SK-N-SH (cell line): ENCODE measurements at places on chromosomes 1 and 21. TPM values are rescaled to one million over a fixed set of nuclear protein-coding genes. Genes with fewer than 3 reads are reported as not detected.

DNA sequence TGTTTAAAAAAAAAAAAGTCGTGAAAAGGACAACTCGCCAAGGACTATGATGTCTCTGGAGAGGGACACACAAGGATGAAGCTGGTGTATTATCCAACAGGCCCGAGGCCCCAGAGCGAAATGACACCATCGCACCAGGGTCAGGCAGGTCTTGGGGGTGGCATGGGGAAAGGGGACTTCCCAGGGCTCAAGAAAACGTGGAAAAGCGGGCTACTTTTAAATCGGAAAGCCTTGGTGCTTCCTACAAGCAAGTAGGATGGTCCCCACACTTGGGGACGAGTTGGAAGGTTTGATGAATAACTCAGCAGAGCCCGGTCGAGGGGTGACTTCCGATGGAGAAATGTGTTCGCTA lies 505 bp upstream of the GNPAT start:
- no peak for DNase-seq

DNA sequence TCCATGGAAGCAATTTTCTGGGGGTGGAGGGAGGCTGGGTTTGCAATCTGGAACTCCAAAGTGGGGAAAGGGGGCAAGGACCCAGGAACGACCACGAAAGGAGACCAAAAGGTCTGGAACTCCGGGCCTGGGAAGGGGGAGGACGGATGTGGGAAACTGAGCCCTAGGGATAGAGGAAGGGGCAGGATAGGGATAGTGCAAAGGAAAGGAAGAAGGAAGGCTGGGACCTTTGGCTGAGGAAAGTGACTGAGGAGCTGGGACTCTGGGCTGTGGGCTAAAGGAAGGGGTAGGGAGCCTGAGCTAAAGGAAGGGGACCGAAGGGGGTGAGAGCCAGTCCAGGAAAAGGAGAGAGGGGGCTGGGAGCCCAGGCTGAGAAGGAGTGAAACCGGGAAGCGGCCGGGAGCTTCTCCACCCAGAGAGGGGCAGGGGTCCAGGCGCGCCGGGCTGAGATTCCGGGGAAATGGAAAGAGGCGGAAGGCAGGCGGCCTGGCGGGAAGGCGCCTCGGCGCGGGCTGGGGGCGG lies 395 bp downstream of the SLC9A1 start:
- no peak for DNase-seq

- DNase-seq, result no peak
Observed at GRCh38 chr1:244395965-244396364, 55.7 kb downstream of the ADSS2 start.

DNA sequence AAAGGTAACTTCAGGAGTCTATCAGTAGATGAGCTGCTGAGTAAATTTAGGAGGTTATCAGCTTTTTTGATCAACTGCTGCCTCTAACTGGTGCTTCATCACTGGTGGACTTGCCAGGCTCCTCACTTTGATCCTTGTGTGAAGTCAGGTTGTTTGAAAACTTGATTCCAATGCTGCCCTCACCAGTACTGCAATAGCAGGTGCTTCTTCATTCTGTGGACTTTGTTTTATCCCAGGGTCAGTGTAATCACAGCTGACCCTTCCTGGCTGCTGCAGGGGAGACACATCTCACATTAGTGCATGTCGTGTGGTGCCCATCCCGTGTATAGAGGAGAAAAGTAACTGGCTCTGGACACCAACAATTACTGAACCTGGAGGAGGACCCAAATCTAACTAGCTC lies 20.0 kb upstream of the KIAA1614 start:
- DNase-seq, result no peak

DNA sequence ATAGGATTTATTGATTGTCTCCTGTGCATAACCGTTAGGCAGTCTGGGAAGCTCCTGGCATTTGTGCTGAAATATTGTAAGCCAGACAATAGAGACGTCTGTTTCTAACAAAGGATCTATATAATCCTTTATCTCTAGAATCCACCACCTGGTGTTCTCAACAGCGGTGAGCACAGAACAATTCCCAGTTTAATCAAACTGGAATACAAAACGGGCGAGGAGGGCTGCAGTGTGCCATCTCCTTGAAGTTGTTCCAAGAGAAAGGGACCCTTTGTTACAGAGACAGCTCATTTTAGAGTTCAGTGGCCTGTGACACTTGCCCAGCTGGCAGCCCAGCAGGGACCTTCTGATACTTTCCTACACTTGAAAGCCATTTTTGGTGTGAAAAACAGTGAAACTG lies 162.8 kb upstream of the IVNS1ABP start:
- no peak for DNase-seq

- no peak for DNase-seq
Observed at GRCh38 chr1:153801786-153802697, 26.8 kb downstream of the SLC27A3 start.

The S100A5 gene
- polyA plus RNA-seq, result 0.15 TPM in 1 of 2 replicates, not detected in the other

The GJA5 gene
- not detected in 2 replicates for polyA plus RNA-seq

The KRTAP8-1 gene
- not detected in 2 replicates for polyA plus RNA-seq
